Central memory CD4-positive, alpha-beta T cell (primary cell): ENCODE measurements at places on chromosomes 12 and 14.

- DNase-seq = no peak
Measured at GRCh38 chr14:79575032-79575431, 636.3 kb downstream of the DIO2 start.

- no peak for DNase-seq
Measured at GRCh38 chr12:124727922-124728321, 135.7 kb downstream of the SCARB1 start.

GRCh38 chr14:103155826-103156394 is 32.6 kb downstream of the TNFAIP2 start:
- DNase-seq = no peak

DNA sequence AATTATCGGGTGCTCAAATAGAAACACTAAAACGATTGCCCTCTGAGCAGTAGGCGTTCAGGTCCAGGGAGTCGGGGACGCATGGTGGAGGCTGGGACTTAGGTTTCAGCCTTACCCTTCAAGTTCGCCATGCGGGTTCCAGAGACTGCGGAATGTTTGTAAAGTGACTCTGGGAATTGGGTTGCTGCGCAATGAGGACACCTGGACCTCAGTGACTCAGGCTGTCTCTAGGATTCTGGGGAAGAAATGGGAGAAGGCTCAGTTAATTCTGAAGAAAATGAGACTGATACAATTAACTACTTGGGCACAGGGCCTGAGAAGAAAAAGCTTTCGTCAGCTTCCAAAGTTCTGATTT is 1.1 kb downstream of the LGALS3 start:
- no peak for DNase-seq
